Stimulated activated CD8-positive, alpha-beta memory T cell treated with anti-CD3 and anti-CD28 coated beads, Interleukin-2, amount 100 ng/mL, for 1 hour (primary cell): ENCODE measurements at places on chromosomes 4 and X.

- DNase-seq, result no peak
These were observed 82.2 kb downstream of the MAML3 start for GRCh38 chr4:140071806-140072205.

GRCh38 chrX:71906144-71906543, 4.5 kb upstream of the NHSL2 start:
- DNase-seq, result no peak

- DNase-seq, result no peak
These were observed 293.2 kb downstream of the FBXO8 start for GRCh38 chr4:173990126-173990868.

DNA sequence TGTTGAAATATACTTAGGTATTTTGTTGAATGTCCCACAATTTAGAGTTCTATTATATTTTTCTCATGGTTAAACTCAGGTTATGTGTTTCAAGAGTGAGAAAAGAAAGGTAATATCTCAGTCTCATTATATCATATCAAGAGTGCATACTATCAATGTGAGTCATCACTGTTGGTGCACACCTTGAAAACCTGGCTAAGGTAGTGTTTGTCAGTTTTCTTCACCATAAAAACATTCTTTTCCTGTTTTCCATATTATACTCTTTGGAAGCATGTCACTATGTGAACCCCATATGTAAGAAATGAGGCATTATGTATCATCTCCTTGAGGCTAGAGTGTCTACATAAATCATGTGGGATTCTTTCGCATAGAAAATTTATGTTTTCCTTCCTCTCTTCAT, 307.6 kb upstream of the CTSO start:
- no peak for DNase-seq

- no peak for DNase-seq
These were observed 1.5 kb downstream of the IRF2 start for GRCh38 chr4:184472614-184473498.

DNA sequence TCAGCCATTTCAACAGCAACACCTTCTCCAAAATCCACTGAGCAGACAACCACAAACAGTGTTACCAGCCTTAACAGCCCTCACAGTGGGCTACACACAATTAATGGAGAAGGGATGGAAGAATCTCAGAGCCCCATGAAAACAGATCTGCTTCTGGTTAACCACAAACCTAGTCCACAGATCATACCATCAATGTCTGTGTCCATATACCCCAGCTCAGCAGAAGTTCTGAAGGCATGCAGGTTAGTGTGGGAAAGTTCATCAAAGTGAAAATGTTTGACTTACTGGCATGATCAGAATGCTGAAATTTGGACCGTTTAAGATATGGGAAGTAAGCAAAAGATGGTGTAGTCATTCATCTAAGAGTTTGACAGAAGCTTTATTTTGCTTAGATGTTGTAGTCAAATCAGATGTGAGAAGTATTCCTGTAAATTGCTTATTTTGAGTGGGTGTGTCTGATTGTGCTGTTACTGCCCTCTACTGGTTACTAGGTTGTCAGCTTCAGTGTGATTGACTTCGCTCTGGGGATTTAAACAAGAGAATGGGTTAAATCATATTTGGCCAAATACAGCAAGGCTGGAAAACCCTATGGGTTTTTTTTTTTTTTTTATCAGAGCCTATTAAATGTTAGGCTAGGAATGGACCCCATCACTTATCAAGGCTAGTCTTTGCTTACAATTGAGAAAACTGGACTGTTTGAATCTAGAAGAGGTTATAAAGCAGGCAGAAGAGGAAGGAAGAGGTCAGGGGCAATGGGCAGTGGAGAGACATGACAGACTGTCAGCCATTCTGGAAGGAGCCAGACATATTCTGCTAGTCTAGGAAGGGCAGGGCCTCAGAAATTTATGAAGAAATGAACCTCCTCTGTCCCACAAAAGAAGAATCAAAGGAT, 130.3 kb downstream of the DIPK2B start:
- DNase-seq, result no peak

- DNase-seq, result no peak
These were observed 114.7 kb downstream of the MXRA5 start for GRCh38 chrX:3231766-3232165.

GRCh38 chrX:46601283-46601682, 27.7 kb downstream of the CHST7 start:
- DNase-seq, result no peak

DNA sequence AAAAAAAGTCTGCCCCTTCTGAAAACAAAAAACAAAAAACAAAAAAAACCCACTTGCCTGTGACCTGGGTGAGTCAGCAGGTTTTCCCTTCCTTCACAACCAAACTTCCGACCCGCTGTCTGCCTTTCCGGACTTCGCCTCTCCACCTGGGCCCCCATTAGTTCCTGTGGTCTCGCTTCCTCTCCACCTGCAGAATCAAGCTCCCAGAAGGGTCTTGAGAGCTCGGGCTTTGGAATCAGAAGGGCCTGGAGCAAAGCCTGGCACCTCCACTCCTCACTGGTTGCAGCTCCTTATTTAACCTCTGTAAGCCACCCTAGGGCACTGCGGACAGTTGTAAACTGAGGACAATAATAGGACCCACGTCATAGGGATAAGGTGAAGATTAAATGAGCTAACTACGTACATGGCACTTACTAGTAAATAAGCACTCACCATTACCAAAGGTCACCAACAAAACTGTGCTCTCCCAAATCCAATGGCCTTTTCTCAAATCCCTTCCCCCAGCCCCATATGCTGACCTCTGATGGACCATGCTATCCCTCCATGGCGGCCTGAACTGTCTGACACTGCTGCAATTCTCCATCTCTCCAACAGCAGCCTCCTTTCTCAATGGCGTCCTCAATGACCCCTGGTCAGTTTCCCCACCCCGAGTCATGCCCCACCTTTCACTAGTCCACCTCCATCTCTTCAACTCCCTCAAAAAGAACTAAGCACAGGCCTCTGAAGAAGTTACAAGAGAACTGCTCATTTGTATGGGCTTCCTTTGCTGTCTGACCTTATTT, 64.2 kb downstream of the IRF2 start:
- no peak for DNase-seq

GRCh38 chrX:74248889-74249288, 55.1 kb upstream of the ZCCHC13 start:
- DNase-seq, result no peak

GRCh38 chrX:129792586-129793291, 13.0 kb downstream of the SASH3 start:
- DNase-seq, result no peak

GRCh38 chr4:1400831-1401408, 5.3 kb downstream of the NKX1-1 start:
- DNase-seq, result no peak

DNA sequence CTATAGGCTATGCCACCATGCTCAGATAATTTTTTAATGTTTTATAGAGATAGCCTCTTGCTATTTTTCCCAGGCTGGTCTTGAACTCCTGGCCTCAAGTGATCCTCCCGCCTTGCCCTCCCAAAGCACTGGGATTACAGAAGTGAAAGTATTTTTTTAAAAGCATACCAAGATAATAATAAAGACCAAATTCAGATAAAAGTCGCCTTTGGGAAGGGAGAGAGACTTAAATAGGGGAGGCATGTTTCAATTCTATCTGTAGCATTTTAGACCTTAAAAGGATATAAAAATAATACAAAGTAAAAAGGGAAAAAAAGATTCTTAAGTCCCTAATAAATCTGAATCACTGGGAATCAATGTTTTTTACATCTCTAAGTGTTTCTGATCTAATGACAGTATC, 108.9 kb downstream of the AFAP1 start:
- no peak for DNase-seq

DNA sequence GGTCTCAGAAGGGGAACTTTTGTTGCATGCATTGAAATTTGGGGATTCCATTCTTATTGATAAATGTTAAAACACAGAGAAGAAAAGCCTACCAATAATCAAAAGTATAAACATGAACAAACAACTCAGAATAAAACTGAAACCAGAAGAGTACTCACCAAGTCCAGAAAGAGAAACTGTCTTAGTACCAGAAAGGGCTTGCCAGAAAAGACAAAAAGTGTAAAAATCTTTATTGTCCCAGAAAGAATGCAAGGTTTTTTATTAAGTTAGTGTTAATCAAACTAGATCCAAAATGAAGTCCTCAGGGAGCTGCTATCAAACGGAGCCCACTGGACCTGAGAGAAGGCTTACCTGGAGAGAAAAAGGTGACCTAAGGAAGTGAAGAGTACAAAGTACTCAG, 897.5 kb downstream of the PCDH7 start:
- DNase-seq, result no peak

- no peak for DNase-seq
These were observed 34.5 kb upstream of the PPM1K start for GRCh38 chr4:88318751-88319350.

DNA sequence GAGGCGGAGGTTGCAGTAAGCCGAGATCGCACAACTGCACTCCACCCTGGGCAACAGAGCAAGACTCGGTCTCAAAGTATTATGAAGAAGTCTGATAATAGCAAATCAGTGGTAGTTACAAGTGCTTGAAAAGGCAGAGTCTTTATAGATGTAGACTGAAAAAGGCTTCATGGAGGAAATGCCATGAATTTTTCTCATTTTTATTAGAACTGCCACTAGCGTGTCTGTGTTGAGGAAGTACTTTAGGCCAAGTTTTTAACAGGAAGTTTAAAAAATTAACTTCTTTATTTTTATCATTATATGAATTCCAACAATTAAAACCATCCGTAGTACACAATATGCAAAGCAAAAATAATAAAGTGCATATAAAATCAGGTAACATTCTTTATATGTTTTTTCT, 32.8 kb upstream of the IL13RA1 start:
- DNase-seq, result no peak

GRCh38 chr4:159926871-159927270, 824.0 kb downstream of the RAPGEF2 start:
- DNase-seq, result no peak

GRCh38 chrX:40402831-40403533, 177.8 kb upstream of the ATP6AP2 start:
- no peak for DNase-seq

DNA sequence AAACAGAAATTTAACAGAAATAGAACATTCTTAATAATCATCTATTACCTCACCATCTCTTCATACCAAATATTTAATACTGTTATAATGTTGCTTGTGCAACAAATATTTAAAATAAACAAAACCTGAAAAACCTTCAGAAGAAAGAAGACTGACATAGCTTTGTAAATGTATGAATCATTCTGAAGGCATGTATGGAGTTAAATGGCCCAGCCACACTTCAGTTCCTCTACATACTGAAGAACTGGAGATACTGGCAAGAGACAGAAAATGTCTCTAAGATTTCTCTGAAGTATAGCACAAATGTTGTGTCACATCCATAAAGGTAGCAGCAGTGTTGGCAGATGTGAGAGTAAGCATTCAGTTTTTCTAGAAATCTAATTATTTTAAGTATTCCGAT, 275.3 kb upstream of the FGF13 start:
- no peak for DNase-seq

- peak; percentile 55 for DNase-seq
These were observed 15.1 kb downstream of the NOCT start for GRCh38 chr4:139030614-139031235.

DNA sequence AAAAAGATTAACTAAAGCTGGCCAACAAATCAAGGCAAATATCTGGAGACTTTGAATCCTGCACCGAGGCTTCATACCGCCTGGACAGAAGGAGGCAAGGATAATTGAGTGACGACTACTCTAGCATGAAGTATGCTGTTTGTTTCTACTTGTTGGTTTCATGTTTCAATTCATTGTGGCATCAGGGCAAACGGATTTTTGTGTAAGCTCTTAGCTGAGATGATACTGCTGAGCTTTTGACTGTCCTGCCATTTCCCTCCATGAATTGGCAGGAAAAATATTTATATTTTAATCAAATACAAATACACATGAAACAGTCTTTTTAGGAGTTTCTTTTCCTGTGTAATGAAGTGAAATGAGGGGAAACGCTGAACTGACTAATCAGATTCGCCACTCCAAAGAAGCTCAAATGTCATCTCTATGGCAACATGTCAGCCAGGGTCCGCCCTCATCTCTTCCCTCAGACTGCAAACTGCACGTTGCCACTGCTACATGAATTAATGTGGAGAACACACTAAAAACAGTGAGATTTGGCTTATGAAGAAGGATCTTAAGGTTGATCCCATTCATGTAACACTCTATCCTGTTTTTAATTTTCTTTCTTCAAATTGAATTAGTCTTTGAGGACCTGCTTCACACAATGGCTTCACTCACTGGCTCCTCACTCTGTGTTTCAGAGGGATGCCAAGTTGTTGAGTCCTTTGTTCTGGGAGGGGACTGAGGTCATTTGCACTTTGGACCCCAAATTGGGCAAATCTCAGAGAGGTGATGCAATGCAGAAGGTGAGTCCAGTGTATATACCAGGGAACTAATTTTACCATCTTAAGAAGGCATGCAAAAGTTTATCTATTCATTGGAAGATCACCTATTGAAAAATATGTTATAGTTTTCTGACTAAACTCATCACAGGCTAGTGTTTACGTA, 149.6 kb upstream of the MID1 start:
- no peak for DNase-seq

DNA sequence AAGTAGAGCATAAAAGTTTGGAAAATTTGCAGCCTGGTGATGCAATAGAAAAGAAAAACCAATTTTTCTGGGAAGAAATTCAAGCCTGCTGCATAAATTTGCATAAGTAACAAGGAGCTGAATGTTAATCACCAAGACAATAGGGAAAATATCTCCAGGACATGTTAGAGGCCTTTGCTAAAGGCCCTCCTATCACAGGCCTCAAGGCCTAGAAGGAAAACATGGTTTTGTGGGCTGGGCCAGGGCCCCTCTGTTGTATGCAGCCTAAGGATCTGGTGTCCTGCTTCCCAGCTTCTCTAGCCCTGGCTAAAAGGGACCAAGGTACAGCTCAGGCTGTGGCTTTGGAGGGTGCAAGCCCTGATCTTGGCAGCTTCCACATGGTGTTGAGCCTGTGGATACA, 6.2 kb upstream of the RTL3 start:
- no peak for DNase-seq

DNA sequence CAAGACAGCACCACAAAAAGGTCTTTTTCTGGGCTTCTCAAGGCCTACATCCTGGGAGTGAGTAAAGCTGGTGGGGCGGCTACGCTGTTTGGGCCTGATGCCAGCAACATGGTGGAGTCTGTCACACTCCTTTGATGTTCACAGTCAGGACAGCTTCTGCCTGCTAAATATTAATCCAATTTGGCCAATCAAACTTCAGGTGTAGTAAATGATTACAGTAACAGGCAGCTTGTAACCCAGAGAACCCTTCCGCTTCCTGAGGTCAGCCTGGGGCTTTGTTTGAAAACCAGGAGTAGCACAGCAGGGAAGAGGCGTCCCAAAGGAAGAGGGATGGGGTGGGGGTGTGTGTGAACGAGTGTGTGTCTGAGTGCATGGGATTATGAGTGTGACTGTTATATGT, 220.4 kb downstream of the MAML3 start:
- DNase-seq, result no peak

- no peak for DNase-seq
These were observed 486.6 kb upstream of the TENM3 start for GRCh38 chr4:181756451-181757095.

- no peak for DNase-seq
These were observed 176.1 kb downstream of the AASDH start for GRCh38 chr4:56211202-56211601.
